ENCODE measurements at places on chromosomes 3 and 15. TPM values are rescaled to one million over a fixed set of nuclear protein-coding genes. Genes with fewer than 3 reads are reported as not detected.

DNA sequence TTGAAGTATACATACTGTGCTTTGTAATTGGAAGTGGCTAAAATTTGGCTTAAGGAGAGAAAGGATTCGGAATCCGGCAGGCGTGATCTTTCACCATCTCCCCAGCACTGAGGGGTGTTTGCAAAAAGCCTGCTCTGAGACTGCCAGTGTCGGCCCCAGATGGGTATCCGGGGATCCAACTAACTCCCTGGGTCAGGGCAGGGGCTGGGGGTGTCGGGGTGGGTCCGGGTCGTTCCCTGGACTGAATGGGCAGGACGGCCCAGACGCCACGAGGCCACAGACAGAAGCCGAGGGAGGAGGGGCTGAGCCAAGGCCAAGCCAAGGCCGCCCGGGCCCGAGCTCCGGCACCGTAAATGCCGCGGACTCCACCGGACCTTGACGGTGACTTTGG, 349 bp downstream of the PPIB start:
- peak overlapping the region; percentile 63 for H3K4me3 ChIP-seq
- H3K27me3 ChIP-seq = no peaks in the 10 kb centered on the region
- peaks cover 8% of the 10 kb centered on the region for H3K36me3 ChIP-seq
- H3K27ac ChIP-seq = no peak overlapping the region

ZNF609 gene
- 46.7 TPM for total RNA-seq

ICE2 gene
- 62.0 TPM for total RNA-seq

SLC35G2 gene
- total RNA-seq = 13.1 TPM

DNA sequence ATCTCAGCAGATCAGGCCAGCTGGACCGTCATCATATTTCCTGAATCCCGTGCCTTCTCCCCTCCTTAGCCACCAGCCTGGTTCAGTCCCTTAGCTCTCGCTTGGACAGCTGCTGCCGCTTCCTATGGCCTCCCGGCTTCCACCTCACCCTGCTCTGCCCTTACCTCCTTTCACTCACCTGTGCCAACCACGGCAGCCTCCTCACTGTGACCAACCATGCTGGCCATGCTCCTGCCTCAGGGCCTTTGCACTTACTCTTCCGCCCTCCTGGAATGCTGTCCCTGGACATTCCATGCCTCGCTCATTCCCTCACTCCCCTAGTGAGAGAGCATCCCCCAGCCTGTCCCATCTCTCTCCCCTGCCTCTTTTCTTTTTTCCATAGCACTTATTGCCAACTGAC, 19.2 kb downstream of the GRIP2 start:
- DNase-seq = no peak
- H3K36me3 ChIP-seq = no peaks in the 10 kb centered on the region
- no peak overlapping the region for H3K27ac ChIP-seq
- no peaks in the 10 kb centered on the region for H3K27me3 ChIP-seq
- H3K4me1 ChIP-seq = no peaks in the 10 kb centered on the region
- no peak overlapping the region for H3K4me3 ChIP-seq

GRCh38 chr15:26201177-26201858, 338.2 kb upstream of the ATP10A start:
- no peaks in the 10 kb centered on the region for H3K27me3 ChIP-seq
- H3K4me3 ChIP-seq = no peak overlapping the region
- H3K36me3 ChIP-seq = no peaks in the 10 kb centered on the region
- H3K4me1 ChIP-seq = no peaks in the 10 kb centered on the region

GRCh38 chr3:150391161-150391560, 16.9 kb upstream of the TSC22D2 start:
- no peaks in the 10 kb centered on the region for H3K27me3 ChIP-seq
- peaks cover 2% of the 10 kb centered on the region for H3K36me3 ChIP-seq
- H3K27ac ChIP-seq = no peak overlapping the region

GRCh38 chr15:33309602-33310276, 1.0 kb upstream of the RYR3 start:
- DNase-seq = peak; percentile 82
- no peaks in the 10 kb centered on the region for H3K27me3 ChIP-seq
- no peaks in the 10 kb centered on the region for H3K36me3 ChIP-seq
- no peak overlapping the region for H3K27ac ChIP-seq

GRIP2 gene
- 8.6 TPM for total RNA-seq

DNA sequence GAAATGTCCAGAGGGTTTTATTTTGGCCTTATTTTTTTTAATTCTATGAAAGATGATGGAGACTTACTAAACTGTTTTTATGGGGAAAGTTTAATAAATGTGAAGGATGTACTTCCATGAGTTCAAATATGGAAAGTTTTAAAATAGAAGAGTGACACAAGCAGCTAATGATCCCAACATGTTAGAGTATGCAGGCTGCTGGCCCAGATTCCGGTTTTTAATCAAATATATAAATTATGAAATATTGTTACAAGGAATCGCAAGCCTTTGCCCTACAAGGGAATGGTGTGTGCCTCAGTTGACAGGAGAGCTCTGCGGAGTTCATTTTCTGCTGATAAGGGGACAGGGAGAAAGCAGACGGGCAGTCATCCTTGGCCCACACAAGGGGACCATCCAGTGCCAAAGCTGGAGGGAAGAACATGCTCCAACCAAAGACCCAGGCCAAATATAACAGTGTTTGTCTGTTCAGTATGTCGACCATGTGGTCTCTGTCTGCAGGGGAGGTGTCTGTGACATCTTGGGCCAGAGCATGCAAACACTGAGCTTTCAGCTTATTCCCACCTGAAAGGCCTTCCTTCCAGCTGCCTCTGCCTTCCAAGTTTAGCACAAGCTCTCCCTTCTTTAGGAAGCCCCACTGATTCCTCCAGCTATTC, 69.8 kb downstream of the SSUH2 start:
- peaks cover 12% of the 10 kb centered on the region for H3K36me3 ChIP-seq
- no peak overlapping the region for H3K4me3 ChIP-seq
- H3K27ac ChIP-seq = no peak overlapping the region
- H3K27me3 ChIP-seq = no peaks in the 10 kb centered on the region
- H3K4me1 ChIP-seq = peaks cover 4% of the 10 kb centered on the region

SLC24A5 gene
- total RNA-seq = not detected

DNA sequence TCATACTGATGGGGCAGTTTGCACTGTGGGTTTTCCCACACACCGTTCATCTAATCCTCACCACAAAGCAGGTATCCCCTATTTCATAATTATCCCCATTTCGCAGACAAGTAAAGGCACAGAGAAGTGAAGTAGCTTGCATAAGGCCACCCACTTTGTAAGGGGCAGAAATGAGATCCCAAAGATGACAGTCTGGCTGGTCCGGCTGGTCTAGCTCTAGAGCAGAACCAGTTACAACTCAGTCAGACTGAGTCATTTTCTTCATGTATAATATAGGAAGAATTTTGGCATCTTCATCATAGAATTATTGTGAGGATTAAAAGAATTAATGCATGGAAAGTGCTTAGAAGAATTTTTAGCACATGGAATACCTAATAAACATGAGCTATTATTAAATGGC, 10.6 kb downstream of the RBP1 start:
- DNase-seq = no peak
- no peaks in the 10 kb centered on the region for H3K27me3 ChIP-seq
- no peaks in the 10 kb centered on the region for H3K4me1 ChIP-seq
- H3K36me3 ChIP-seq = no peaks in the 10 kb centered on the region

GRCh38 chr15:66939451-66940023, 125.9 kb upstream of the SMAD3 start:
- H3K27ac ChIP-seq = no peak overlapping the region
- DNase-seq = no peak
